Coronary artery (tissue), 2 donors: ENCODE measurements at places on chromosomes 11 and 22.

- DNase-seq, result no peak
Observed at GRCh38 chr11:134913391-134913790, 501.3 kb upstream of the B3GAT1 start.

DNA sequence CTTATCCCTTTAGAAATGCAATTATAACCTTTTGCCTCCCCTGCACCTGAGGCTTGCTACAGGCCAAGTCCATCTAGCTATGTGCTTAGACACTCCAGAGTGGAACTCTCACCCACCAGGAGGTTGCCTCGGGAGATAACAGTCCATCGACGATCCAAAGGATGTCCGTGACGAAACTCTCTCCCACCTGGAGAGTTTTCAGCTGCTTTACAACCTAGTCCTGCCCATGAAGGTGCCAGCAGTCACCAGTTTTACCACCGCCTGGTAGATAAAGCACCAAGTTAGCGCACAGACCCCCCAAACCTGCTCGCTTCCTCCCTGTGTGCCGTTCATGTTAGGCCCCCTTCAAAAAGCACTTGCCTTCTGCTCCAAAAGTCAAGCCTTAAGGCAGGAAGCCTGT, 53.1 kb upstream of the SHISAL1 start:
- DNase-seq, result peak; percentile 65

- no peak for DNase-seq
Observed at GRCh38 chr22:46113110-46113909, 37.0 kb upstream of the PPARA start.

DNA sequence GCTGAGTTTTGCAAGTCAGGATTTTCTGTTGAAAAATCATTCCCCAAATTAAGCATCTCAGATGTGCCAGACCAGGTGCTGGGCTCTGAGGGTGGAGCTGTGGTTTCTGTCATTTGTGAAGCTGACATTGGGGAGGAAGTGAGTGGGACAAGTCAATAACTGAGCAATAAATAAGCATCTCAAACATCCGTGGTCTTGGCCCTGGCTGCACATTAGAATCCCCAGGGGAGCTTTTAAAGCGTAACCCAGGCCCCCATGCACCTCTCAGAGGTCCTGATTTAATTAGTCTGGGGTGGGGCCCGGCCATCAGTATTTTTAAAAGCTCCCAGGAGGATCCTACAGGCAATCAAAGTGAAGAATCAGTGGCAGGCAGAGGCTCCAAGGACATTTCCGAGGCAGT, 420.0 kb downstream of the MN1 start:
- no peak for DNase-seq

- DNase-seq, result peak; percentile 100
Observed at GRCh38 chr11:71787098-71787823, 45.7 kb upstream of the DEFB108B start.

- DNase-seq, result peak; percentile 66
Observed at GRCh38 chr11:2513441-2513840, 68.6 kb downstream of the KCNQ1 start.

DNA sequence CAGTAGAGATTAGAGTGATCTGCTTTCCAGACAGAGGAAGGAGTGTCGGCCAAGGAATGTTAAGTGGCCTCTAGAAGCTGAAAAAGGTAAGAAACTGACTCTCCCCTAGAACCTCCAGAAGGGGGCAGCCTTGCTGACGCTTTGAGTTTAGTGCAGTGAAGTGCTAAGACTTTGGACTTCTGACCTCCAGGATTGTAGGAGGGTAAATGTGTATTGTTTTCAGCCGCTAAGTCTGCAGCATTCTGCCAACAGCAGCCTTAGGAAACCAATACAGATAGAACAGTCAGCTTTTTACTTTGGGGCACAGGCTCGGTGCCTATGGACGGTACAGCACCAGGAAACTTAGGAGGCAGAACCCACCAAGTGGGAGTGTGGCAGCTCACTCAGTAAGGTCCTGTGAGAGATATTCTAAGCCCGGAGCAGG, 3.6 kb upstream of the TBC1D22A start:
- DNase-seq, result no peak

GRCh38 chr22:35593891-35594470, 23.1 kb downstream of the MB start:
- no peak for DNase-seq

- DNase-seq, result peak; percentile 87
Observed at GRCh38 chr11:10302744-10303557, 1.9 kb upstream of the ADM start.

DNA sequence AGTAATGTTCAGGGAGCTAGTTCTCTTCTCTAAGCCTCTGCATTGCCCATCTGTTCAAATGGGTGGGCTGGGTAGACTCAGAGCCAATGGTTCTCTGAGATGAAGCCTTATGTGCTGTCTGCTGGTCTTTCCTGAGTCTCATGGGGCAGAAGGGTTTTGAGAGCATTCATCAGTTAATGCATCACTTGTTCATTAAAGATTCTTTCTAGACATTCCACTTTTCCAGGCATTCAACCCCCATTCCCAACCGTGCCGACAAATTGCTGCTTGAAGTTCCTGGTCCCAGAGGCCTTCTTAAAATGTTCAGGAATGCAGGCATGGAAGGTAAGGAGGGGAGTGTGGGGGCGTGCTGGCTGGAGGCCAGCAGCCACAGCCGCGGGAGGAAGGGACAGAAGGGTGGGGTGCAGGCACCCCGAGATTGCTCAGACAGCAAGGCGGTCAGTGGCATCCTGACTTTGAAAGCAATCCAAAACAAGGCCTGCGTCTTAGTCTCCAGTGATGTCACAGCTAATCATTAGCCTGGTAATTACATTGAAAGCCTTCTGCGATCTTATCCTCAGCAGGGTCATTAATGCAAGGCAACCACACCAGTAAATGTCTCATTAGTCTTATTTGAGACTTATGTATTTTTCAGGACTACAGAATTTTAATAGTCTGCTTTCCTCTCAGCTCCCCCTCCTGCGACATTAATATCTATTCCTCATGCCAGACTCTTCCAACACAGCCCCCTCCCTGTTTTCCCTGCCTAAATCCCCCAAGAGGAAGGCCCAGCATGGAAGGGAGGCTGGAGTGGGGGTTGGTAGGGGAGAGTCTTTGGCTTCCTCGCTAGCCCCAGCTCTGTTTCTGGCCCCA, 328.8 kb downstream of the MIAT start:
- DNase-seq, result no peak

- peak; percentile 88 for DNase-seq
Observed at GRCh38 chr22:44363980-44364750, 51.4 kb upstream of the SHISAL1 start.

GRCh38 chr22:42901790-42902508, 44.9 kb upstream of the ARFGAP3 start:
- DNase-seq, result no peak

- DNase-seq, result no peak
Observed at GRCh38 chr11:120096369-120097191, 41.3 kb downstream of the TRIM29 start.

GRCh38 chr11:71169313-71169712, 83.1 kb downstream of the SHANK2 start:
- DNase-seq, result peak; percentile 26

GRCh38 chr11:23644443-23644842, 784.2 kb upstream of the CCDC179 start:
- no peak for DNase-seq

DNA sequence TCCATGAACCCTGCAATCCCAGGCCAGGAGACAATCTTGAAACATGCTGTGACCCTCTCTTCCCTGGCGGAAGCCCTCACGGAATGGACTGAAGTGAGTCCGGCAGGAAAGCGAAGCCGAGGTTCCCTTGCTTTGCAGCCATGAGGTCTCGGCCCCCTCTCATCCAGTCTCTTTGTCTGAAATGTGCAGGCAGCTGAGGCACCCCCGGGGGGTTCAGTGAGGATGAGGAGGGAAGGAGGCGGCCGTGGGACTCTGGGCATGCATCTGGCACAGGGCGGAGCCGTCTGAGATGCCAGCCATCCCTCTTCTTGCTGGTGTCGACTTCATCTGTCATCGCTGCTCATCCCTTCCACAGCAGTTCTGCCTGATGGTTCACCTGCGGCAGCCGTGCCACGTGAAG, 1485.7 kb downstream of the BRD1 start:
- DNase-seq, result no peak

DNA sequence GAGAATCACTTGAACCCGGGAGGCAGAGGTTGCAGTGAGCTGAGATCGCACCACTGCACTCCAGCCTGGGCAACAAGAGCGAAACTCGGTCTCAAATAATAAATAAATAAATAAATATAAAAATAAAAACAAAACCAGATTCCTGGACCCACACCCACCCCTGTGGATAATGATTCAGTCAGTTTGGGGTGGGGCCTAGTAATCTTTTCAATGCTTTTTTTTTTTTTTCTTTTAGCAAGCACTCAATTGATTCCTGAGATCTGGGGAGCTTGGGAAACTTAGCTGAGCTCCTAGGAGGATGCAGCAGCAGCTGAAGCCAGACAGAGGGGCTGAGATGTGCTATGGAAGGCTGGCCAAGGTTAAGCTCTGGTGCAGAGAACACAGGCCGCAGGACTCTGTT, 4.6 kb upstream of the PC start:
- DNase-seq, result no peak

DNA sequence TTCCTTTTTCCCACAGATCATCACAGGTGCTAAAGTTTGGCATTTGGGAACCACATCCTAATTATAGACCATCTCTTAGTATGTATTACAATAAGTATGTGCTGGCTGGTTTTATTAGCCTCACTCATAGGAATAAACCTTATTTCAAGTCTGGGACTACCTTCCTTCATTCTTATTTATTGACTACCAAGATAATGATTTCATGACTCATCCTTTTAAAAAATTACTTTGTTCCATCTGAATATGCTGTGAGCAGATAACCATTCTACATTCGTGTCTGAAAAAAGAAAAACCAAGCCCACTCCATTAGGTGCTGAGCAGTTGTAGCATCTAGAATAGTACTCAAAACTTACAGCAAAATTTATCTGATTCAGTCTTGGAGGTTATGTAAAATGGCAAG, 12.3 kb downstream of the TNRC6B start:
- no peak for DNase-seq

DNA sequence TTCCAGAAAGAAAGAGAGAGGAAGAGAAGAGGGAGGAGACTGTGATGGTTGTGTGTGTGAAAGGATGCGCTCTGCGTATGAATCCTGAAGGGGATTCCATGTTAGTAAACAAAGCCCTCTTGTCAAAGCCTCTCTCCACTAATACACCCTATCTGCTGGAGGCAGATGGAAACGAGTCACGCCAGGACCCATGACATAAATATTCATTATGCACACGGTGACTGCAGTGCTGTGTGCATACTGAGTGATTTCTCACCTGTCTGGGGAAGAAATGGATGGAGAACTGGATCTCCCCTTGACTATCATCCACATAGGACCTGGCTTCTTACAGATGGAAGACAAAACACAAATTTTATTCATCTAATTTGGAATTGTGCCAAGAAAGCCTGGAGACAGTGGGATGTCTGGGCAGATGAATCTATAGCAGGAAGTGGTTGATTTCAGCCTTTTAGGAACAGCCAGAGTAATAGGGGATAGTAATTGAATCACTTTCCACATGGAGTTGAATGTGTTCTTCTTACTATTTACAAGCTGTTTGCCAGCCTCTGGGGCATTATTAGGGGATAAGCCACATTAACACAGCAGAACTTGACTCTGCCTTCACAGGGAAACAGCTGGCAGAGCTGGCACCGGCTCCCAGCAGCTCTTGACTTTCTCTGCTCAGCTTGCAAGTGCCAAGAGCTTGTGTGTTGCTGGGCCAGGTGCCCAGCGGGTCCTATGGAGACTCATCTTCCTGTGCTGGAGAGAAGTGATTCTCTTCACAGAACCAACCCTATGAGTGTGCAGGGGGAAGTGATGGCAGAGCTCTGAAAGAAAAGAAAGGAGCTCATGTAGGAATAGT, 9.0 kb downstream of the MTNR1B start:
- DNase-seq, result no peak

- no peak for DNase-seq
Observed at GRCh38 chr22:25482868-25483639, 81.4 kb upstream of the GRK3 start.

DNA sequence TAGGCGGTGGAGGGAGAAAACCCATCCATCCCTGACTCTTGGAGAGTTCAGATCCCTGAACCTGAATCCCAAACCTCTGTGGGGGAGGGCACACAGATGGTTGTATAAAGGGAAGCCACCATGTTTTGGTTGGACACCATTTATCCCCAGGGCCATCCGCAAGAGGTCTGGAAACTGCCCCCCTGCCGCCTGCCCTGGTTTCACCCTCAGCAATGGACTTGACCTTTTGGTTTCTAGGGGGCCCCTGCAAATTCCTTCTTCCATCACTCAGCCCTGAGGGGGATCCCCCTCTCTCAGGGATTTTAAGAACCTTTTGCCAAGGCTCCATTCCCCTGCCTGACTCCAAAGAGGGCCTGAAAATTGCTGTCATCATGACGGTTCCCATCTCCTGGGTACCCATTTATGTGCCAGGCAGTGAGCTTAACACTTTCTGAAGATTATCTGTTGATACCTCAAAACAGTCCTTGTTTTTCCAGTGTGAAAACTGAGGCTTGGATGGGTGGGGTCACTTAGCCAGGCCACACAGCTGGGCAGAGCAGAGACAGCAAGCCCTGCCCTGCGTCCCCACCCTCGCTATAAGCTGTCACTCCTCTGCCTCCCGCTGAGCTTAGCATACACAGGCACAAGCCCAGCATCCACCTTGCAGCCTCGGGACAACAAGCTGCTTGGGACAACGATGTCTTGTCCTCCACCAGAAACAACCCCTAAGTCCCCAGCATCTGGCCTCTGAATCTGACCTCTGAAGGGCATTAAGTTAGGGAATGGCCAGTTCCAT, 33.2 kb upstream of the CRYBB3 start:
- peak; percentile 65 for DNase-seq

- DNase-seq, result no peak
Observed at GRCh38 chr11:57197762-57198161, 16.0 kb downstream of the LRRC55 start.

DNA sequence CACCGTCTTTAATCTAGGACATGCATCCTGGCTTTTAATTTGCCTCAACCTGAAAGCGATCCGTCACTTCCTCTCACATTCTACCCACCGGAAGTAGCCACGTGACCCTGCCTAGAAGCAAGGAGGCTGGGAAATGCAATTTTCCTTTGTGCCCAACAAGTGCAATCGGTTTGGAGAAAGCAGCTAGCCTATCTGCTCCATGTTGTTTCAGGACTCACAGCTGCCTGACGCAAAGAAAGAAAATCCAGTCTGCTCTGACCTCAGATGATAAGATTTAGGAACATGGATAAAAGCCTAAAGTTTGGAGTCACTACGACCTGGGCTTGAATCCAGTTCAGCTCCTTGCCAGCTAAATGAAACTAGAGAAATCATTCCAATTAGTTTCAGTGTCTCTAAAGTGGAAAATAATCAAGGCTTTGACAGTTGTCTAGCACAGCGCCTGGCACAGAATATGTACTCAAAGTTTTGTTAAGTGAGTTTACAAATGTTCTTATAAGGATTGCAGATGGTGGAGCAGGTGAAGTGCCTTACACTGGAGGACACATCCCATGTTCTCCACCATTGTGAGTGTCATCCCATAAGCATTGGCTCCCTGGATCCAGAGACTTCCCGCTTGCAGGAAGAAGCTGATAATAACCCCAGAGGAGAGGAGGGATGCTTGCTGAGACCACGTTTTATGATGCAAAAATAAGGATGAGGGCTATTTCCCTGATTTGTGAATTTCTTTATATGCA, 553.7 kb downstream of the MN1 start:
- peak; percentile 84 for DNase-seq

- DNase-seq, result no peak
Observed at GRCh38 chr11:109033627-109034338, 368.9 kb downstream of the DDX10 start.

- no peak for DNase-seq
Observed at GRCh38 chr11:46577058-46577457, 16.8 kb downstream of the AMBRA1 start.
